ELR (cell line): ENCODE measurements at places on chromosomes 1 and 21.
A peak's percentile ranks its signal among the peaks of the same experiment; 100 is the strongest.

GRCh38 chr1:9835758-9836631, 12.2 kb upstream of the CLSTN1 start:
- peak; percentile 17 for DNase-seq

DNA sequence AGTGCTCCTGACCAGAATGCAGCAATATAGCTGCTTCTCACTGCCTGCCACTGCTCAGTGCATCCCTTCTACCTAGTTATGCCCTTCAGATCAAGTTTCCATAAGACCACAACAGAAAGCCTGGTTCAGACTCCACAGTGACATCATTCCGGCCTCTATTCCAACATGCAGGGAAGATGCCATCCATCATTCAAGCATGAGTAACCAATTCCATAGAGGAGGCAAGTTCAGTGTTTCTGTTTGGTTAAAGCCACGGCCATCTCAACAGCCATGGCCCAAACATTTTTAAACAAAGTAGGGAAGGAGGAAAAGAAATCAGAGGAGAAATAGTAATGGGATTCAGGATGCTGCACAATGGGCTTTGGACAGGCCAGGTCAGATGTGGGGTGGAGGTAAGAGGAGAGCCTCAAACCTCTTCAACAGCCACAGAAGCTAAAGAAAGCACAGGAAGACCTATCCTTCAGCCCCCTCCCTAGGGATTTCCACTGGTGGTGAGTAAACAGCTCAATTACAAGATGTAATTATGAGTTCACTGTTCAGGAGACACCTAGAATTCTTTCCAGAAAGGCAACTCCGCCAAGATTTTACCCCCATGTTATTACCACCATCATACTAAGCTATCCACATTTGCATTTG, 484.9 kb downstream of the SETD4 start:
- DNase-seq = peak; percentile 64

GRCh38 chr1:188489336-188490112, 1660.8 kb downstream of the PLA2G4A start:
- DNase-seq = peak; percentile 89

DNA sequence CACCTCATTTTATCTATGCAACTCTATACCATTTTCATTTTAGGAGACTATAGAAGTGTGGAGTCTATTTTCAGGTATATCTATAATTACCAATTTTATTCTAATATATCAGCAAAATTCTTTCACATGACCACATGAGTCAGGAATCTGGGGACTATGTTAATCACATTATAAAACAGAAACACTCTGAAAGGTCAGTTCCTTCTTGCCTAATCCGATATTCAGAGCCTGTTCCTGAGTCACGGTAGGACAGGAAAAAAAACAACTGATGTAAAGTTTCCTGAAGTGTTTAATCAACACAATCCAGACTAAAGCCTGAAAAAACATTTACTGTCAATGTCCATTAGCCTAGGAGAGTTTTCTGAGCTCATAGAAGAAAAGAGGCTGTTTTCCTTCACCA, 1902.3 kb downstream of the NCAM2 start:
- peak; percentile 78 for DNase-seq

DNA sequence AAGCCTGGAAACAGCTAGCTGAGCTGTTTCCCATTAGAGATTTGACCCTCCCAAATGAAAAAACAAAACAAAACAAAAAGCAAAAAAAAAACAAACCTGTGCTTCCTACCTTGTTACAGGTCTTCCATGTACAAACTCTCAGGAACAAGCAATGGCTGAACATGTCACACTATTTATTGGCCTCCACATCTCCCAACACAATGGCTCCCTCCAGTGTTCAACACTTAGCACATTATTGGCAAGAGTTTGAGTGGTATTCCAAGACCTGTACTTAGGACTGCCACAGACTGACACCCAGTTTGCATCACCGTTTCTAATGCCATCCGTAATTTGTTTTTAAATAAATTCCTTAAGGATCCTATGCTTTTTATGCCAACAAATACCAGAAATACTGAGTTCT, 195.0 kb upstream of the OLFM3 start:
- DNase-seq = peak; percentile 60

- DNase-seq = no peak
These were observed 714.9 kb downstream of the ADGRL2 start for GRCh38 chr1:82515650-82516049.

GRCh38 chr1:170200621-170201397, 55.0 kb downstream of the NTMT2 start:
- DNase-seq = no peak

DNA sequence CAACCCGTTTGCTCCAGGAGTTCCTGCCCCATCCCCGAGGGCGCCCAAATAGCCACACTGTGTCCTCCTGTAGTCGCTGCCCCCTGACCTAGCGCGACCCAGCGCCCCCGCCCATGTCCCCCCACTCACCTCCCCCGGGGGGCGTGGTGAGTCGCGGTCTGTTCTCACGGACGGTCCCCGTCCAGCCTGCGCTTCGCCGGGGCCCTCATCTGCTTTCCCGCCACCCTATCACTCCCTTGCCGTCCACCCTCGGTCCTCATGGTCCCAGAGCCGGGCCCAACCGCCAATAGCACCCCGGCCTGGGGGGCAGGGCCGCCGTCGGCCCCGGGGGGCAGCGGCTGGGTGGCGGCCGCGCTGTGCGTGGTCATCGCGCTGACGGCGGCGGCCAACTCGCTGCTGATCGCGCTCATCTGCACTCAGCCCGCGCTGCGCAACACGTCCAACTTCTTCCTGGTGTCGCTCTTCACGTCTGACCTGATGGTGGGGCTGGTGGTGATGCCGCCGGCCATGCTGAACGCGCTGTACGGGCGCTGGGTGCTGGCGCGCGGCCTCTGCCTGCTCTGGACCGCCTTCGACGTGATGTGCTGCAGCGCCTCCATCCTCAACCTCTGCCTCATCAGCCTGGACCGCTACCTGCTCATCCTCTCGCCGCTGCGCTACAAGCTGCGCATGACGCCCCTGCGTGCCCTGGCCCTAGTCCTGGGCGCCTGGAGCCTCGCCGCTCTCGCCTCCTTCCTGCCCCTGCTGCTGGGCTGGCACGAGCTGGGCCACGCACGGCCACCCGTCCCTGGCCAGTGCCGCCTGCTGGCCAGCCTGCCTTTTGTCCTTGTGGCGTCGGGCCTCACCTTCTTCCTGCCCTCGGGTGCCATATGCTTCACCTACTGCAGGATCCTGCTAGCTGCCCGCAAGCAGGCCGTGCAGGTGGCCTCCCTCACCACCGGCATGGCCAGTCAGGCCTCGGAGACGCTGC, 1.1 kb downstream of the HTR6 start:
- DNase-seq = no peak
